ENCODE measurements at places on chromosomes 5 and 9.

GRCh38 chr5:64207978-64208377 lies 42.3 kb downstream of the RNF180 start:
- DNase-seq, result no peak

GRCh38 chr9:16410601-16411280 lies 459.7 kb downstream of the BNC2 start:
- no peak for DNase-seq

GRCh38 chr9:21708856-21709255 lies 93.6 kb upstream of the MTAP start:
- no peak for DNase-seq

- DNase-seq, result no peak
These were observed 28.1 kb downstream of the NDUFA8 start for GRCh38 chr9:122131401-122132001.

DNA sequence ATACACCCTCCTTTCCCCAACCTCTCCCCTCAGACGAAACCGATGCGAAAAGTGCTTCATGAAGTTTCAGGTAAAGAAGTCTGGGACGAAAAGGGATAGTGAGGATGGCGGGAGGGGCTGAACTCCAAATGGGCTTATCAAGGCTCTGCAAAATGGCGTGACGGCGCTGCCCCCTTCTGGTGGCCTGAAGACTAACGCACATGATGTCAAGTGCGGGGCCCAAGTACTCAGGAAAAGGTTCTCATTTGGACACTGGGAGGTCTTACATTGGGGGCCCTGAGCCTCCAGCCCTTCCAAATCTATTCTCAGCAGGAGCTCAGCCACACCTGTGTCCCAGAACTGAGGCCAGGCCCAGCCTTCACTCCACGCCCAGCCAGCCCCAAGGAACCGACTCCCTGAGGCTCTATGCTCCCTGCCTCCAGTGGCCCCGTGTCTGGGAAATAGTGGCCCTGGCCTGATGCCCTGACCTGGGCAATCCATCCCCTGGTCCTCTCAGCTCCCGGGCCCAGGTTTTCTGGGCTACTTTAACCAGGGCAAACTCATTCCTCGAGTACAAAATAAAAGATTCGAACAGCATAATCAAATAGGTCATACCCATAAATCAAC lies 119.9 kb downstream of the KCNIP1 start:
- DNase-seq, result peak; percentile 63

GRCh38 chr5:38527475-38527874 lies 29.0 kb downstream of the LIFR start:
- DNase-seq, result no peak

DNA sequence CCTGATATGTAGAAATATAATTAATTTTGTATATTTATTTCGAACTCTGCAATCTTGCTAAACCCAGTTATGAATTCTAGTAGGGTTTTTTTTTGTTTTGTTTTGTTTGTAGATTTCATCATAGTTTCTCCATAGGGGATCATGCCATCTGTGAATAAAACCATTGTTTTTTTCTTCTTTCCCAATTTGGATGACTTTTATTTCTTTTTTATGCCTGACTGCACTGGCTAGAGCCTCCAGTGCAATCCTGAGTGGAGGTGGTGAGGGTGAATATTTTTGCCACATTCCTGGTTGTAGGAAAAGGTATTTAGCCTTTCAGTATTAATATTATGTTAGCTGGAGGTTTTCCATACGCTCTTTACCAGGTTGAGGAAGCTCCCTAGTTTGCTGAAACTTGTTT lies 70.0 kb upstream of the GFPT2 start:
- DNase-seq, result no peak

GRCh38 chr5:109411627-109412026 lies 1.9 kb upstream of the PJA2 start:
- no peak for DNase-seq

DNA sequence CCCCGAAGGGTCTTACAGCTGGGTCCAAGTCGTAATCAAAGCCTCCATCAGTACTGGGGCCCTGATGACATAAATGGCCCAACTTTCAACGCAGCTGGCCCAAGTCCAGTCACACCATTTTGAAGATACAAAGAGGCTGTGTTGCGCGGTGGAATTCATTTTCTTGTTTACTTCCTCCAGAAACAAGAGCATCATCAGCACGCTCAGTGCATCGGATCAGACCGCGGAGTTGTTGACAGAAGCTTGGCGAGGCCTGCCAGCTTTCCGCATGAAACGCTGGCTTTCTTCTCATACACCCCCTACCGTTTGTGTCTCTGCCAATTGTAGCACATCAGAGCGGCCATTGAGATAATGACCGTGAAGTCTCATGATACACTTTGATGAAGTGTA lies 101.7 kb upstream of the SPATA31D4 start:
- no peak for DNase-seq
